Mucosa of descending colon (tissue), 3 donors: ENCODE measurements at places on chromosomes 7 and 10. TPM values are rescaled to one million over a fixed set of nuclear protein-coding genes. Genes with fewer than 3 reads are reported as not detected.
A peak's percentile ranks its signal among the peaks of the same experiment; 100 is the strongest.

DNA sequence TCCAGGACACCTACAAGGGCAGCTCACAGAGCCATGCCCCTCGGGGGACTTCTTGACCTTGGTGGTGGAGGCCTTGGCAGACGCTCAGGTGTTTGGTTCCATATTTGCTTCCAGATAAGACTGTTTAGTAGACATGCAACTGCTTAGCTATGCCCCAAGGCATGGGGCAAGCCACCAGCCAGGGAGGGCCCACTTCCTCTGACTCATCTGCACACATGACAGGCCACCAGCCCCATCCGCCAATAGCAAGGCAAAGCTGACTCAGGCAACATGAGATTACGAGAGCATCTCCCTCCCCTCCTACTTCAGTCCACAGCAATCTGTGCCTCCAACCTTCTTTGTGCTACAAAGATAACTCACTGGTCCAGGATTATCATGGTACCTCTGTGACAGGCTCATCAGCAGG, 54.9 kb downstream of the KCNMA1 start:
- DNase-seq: no peak

DNA sequence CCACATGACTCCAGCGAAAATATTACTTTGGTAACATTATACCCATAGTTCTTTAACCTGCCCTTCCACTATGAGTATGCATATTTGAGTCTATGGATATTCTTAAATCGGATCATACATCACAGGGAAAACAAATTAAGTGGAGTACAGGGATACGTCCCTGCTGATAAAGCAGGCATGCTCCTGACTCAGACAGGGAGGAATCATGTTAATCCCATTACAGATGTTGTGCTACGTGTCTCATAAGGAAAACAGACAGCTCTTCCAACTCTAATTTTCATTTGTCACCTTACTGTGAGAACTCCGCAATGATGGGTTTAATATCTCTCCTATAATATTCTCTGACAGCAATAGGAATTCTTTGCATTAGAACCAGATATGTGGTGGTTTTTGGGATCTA, 469.5 kb upstream of the POM121L12 start:
- no peak for DNase-seq

- DNase-seq: peak; percentile 10
Observed at GRCh38 chr7:158473221-158473620, 114.4 kb downstream of the PTPRN2 start.

GRCh38 chr7:134690016-134690415, 43.4 kb downstream of the BPGM start:
- DNase-seq: no peak

DNA sequence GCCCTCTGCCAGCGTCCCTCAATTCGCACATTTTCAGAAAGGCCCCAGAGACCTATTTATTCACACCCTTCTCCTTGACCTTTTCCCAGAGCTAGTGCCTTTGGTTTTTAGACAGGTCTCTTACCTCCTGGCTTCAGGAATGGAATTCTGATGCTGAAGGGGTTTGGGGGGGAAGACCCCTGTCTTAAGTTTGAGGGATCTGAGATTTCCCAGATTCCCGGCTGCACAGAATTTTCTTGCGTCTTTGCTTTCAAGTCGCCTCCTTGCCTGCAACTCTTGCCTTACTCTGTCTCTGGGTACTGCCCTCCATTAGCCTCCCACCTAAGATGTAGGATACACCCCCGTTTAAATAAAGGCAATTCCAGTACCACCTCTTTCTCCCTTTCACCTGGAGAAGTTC, 1.9 kb downstream of the GATA3 start:
- DNase-seq: no peak

DYDC1 gene
- total RNA-seq: not detected

DNA sequence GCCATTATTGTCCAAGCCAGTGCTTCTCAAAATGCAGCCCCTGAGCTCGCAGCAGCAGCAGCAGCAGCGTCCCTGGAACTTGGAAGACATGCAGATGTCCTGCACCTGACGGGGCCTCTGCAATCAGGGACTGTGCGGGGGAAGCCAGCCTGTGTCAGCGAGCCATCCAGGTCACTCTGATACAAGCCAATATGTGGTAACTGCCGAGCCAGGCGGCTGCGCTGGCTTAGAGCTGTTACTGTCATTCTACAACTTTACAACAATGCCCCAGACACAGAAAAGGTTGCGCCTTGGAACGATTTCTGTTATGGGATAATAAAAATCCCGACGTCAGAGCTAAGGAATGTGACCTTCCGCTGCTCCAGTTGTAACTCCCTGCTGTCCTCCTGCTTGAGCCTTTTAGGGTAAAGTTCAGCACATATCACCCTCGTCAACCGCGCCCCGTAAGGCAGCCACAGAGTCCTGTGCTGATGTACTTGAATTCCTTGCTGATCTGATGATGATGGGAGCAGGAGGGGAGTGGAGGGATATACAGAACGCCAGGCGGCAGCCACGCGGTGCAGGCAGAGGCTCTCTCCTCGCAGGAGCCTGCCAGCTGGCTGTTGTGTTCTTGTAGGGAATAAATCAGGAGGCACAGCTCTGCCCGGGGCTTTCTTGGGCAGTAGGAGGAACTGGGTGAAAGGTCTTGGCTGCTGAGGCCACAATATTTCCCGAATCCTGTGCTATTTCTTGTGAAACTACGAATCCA, 20.0 kb upstream of the CRYGN start:
- DNase-seq: peak; percentile 82

GRCh38 chr7:55387062-55387965, 22.2 kb downstream of the LANCL2 start:
- DNase-seq: no peak

DNA sequence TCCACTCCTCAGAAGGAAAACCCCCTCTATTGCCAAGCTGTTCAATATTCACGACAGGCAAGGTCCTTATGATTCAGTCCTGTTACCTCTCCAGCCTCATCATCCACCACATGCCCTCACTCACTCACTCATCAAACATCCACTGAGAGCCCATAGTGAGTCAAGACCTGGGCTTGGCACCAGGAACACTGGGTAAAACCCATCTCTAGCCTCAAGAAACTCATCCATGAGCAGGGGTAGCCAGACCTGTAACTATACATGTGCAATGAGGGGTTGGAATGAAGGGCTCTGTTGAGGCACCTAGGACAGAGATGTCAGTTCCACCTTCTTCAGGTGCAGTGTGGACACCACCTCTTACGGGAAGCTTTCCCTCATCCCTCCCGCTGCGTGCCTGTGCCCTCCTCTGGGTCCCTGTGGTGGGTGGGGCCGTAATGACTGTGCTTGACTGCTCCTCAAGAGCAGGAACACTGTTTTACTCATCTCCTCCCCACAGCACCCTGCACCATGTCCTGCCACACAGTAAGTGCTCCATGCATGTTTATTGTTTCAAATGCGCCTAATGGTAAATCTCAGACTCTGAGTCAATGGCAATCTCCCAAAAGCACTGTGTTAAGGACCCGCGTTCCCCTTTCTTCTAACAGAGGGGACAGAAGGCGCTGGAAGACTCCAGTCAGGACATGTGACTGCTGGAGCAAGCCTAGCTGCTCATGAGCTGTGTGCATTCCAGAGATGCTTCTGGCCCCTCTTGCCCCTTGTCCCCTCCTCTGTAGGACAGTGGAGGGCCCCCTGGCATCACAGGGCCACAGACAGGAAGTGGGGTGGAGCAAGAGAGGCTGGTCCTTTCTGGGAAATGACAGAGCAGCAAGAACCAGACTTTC, 95.4 kb downstream of the HIPK2 start:
- DNase-seq: no peak

DNA sequence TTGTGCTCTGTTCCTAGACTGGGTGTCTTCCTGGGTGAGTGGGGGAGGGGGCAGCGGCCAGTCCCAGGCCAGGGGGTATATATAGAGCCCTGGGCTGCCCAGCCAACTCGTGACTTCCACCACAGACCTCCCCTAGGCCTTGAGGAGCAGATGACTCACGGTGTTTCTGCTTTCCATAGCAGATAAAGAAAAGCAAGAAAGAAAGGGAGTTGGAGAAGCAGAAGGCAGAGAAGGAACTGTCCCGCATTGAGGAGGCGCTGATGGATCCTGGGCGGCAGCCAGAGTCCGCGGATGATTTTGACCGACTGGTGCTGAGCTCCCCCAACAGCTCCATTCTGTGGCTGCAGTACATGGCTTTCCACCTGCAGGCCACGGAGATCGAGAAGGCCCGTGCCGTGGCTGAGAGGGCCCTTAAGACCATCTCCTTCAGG, 10.1 kb downstream of the CALHM2 start:
- no peak for DNase-seq
